ENCODE measurements at places on chromosomes 1 and 21.
A peak's percentile ranks its signal among the peaks of the same experiment; 100 is the strongest.

GRCh38 chr1:52264530-52265115 lies 101.4 kb downstream of the CC2D1B start:
- DNase-seq = no peak

GRCh38 chr1:54377040-54377691 lies 29.0 kb downstream of the SSBP3 start:
- DNase-seq = no peak

DNA sequence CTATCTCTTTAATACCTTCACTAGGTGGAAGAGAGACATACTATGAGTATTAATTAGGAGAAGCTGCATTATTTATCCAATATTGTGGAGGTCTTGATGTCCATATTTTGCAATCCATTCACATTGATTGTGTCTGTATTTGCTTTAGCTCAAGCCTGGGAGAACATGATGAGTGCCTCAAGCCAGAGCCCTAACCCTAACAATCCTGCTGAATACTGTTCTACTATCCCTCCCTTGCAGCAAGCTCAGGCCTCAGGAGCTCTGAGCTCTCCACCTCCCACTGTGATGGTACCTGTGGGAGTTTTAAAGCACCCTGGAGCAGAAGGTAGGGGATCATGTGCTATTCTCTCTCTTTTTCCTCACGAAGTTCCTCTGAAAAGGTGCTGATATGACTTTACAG lies 99.5 kb downstream of the CC2D1B start:
- DNase-seq = no peak

DNA sequence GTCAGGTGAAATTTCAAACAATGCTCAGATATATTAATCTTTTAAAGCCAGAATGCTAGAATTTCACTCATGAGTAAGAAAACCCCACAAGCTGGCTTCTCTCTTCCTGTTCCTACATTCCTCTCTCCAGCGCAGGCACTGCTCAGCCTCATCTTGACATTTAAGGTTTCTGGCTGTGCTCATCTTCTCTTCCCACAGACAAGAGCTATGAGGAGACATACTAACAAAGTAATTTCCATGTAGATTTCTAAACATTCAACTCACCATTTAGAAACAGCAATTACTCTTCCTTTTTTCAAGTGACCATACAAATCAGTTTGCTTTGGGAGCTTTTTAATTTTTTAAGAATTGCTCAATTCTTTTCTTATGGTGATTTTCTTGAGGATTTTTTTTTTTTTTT lies 7.8 kb upstream of the LRRC8D start:
- no peak for DNase-seq

- DNase-seq = no peak
These were observed 90.1 kb downstream of the OMA1 start for GRCh38 chr1:58456470-58456869.

DNA sequence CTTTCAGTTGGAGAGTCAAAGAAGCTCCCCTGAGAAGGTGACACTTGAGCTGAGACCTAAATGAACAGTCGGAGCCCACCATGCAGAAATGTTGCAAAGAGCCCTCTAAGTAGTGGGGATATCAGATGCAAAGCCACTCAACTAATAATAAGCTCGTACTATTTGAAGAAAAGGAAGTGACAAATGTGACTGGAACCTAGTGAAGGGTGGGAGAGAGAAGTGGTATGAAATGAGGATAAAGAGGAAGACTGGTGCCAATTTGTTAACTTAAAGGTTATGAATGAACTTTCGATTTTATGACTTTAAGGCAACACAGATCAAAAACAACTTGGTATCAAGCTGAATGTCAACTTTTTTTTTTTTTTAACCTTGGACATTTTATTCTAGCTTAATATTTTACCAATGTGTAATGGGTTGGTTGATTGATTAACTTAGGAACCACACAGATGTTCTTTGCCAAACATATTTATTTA lies 14.7 kb downstream of the LYPLAL1 start:
- DNase-seq = no peak

GRCh38 chr1:12157366-12158231 lies 9.2 kb upstream of the TNFRSF1B start:
- peak; percentile 40 for DNase-seq

DNA sequence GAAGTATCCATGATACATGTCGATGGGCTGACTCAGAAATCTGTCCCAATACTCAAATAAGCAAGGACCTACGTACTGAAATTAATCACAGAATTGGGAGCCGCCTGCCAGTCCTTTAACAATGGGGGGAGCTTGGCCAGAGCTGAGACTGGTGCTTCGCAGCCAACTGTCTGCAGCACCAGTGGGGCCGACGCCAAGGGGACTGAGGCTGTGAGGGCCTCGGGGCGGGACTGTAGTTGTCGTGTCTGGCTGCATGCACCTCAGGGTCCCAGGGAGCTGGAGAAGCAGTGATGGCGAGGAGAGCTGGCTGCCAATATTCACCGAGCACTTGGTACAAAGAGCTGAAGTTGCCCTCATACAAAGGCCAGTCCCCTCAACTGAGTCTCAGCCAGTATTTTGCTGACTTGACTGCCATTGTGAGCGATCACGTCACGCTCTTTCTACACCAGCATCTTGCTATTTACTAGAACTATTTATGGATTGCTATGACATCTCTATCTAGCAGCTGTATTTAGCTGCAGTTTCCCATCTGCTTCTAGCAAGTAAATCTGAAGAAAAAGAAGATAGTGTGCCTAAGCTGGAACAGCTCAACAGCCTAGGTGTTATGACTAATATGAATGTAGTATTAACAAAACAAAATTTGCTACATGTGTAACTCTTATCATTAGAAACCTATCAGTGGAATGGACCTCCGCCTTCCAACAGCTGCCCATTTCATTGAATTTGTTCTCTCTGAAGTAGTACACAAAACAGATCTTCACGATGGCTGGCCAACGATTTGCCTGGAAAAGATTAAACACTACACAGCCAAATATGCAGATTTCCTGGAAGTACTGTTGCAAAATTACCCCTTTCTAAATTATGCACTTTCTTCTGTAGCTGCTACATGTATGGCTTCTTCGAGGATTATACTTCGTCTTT lies 29.1 kb downstream of the EVI5 start:
- no peak for DNase-seq

DNA sequence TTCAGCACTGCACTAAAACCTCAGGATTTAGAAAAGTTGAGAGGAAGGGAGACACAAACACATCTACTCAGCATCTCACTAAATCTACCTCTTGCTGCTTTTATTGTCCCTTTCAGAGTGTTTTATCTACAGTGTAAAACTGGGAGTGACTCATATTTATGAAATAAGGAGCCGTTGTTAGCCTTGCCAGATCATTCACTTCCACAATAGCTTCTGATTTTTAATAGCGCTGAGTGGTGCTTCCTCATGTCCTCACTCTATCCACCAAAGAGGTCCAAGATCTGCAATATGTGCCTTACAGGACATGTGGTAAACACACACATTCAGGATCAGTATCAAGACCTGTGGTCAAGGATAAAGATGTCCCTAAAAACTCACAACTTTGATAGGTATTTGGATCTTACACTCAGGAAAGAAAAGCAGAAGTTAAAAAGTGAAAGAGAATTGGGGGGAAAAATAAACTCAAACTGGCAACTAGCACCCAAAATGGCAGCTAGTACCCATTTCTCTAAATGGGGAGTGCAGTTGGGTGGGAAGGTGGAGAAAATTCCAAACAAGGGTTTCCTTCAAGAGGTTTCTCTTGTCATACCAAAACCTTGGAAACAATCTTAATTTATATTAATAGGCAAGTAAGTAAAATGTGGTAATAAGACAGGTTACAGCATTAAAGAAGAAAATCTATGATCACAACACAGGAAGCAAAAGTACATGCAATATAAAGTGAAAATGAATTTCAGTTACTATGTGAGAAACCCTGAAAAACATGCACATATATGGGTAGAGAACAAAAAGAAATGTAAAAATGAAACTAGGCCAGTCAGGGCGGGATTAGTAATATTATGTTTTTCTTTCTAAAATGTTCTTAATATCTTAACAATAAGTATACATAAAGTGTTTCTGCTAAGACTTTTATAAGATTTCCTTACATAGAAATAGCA lies 15.9 kb downstream of the DUSP10 start:
- DNase-seq = no peak

DNA sequence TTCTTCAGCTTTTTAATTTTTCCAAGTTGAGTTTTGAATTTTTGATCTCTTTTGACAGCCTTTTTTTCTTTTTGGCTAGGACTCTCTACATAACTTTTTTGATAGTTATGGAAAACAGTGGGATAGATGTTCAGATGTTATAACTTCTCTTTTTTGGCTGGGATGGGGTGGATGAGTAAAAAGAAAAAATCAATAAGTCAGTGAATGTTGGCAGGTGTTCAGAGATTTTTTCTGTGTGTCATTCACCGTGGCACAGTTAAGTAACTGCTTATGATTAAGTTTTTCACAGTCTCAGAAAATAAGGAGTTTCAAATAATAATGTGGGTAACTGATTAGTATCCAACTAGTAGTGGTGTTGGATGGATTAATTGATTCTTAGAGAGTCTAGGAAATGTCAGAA lies 24.0 kb downstream of the HS2ST1 start:
- no peak for DNase-seq

DNA sequence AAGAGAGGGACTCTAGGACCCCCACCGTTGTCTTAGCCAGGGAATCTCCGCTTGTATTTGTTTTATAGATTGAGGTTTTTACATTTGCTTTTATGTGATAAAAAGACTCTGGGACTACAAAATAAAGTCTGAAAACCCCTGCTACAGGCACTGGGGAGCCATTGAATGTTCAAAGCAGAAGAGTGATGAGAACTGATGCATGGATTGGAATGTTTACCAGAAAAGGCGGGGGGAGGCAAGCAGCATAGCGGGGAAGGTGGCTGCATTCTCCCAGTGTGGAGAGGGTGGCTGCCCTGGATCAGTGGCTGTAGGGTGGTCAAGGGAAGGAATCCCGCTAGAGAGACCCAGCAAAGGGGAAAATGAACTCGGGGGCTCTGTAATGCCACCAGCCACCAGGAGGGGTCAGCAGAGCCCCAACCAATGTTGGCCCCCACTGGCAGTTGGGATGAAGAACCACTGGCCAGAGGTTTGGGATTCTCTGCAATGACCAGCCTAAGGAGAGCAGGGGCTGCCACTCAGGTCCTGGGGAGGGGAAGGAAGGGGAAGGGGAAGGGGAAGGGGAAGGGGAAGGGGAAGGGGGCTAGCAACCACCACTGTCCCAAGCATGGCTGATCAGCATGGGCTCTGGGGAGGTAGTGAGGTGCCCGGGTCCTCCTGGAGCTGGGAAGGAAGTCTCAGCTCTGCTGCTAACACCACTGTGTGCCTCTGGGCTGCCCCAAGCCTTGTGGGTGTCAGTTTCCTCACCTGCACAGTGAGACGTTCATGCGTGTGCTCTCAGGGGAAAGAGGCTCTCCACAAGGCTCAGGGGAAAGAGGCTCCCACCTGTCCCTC lies 19.2 kb upstream of the PEF1 start:
- DNase-seq = peak; percentile 55

DNA sequence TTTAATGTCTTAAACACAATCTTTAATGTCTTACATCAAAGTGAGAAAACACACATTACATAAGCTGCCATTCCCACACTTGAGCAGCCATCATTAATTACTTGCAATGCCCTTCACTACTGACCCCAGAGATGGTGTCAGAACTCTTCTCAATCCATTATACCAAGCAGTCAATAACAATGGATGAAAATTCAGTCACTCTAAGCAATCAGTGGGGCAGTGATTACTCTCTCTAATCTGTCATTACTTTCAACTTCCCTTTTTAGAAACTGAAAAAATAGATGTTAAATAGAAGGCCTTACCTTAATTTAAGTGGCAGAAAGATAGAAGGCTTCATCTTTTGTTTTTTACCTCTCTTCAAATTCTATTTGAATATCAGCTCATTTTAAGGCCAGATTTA lies 9.7 kb upstream of the FRRS1 start:
- no peak for DNase-seq

DNA sequence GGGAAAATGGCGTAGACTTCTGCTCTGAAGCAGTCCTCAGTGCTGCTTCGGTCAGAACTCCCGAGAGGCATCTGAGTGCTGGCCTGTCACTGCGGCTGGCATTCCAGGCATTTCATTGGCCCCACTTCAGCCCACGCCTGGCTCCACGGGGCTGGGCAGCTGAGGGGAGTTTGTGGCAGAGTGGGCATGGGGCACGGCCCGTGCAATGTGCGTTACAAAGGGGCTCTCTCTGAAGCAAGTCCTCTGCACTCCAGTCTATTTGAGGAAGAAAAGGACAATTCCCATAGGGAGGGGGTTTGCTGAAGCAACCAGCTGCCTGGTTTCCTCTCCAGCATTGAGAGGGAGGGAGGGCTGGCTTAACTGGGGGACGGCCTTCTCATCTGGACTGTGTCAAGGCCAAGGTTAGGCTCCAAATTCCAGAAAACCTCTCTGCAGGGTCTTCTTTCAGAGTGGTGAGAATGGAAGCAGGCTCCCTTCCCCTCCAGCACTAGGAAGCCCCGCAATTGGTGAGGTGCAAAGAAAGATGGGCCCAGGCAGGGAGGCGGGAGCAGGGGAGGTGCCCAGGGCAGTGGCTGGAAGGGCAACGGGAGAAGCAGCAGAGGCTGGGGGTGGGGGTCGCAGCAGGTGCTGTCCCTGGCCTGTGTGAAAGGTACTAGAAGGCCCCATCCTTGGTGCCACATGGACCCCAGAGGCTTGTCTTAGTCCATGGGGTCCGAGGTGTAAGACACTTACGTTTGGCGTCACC lies 21.1 kb upstream of the GPR157 start:
- no peak for DNase-seq

DNA sequence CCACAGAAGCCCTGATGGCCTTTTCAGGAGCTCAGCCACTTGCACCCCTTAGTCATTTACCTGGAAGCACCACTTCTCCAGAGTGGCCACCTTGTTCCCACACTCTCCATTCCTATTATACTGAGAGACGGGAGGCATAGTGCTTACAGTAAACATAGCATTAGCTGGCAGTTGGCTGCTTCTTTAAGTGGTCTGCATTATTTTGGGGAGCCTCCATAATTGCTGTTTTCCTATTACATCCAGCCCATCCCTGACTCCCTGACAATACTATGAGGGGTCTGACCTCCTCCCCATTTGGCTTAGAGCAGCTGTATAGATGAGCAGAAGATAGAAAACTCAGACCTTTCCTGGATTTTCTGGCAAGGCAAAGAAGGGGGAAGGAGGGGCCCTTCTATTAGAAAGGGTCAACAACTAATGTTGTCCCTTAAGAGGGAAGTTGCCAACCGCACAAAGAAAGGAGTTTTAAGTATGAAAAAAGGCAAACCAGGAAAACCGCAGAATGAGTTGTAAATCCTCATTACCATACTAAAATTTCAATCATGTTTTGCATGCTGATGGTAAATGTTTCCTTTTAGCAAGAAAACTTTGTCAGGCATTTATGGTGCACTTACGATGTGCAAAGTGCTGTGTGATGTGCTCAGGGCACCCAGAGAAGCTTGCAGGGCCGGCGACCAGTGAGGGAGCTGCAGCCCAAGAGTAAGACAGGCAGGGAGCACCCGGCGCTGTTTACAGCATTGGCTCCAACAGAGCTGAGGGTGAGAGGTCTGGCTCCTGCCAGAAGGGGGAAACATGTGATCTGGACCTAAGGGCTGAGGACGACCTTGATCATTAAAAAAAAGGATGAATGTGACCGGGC lies 167.3 kb downstream of the ZZZ3 start:
- DNase-seq = no peak

GRCh38 chr1:8059161-8059622 lies 33.1 kb upstream of the ERRFI1 start:
- DNase-seq = no peak
